Stimulated activated CD4-positive, alpha-beta T cell treated with anti-CD3 and anti-CD28 coated beads, Interleukin-12 subunit alpha, Interleukin-12 subunit beta, amount 100 ng/mL, for 4 hours (primary cell): ENCODE measurements at places on chromosomes 3 and 15.

DNA sequence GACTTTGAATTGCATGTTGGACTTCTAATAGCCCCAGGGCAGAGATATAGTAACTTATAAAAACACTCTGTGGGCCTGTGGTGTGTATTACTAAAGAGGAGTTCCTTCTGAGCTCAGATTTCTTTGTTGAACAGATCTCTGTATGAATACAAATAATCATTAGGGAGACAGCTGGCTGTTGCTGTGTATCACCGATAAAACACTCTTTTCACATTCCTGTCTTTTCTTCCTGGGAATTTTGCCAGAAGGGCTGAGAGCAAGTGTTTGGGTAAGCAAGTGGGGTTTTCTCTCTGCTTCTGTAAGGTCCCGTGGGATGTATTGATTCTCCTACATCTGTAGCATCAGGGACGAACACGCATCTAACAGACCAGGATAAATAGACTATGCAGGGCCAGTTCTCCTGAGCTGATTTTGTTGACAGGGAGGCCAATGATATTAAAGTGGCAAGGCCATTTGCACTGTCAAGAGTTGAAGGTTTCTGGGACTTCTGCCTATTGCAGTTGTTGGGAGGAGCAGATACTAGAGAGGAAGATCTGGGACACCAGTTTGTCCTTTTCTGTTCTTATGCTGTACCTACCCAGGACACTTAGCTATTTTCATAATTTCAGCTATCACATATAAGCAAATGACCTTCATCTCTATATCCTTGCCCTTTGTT is 225.9 kb upstream of the CD96 start:
- no peak for DNase-seq

DNA sequence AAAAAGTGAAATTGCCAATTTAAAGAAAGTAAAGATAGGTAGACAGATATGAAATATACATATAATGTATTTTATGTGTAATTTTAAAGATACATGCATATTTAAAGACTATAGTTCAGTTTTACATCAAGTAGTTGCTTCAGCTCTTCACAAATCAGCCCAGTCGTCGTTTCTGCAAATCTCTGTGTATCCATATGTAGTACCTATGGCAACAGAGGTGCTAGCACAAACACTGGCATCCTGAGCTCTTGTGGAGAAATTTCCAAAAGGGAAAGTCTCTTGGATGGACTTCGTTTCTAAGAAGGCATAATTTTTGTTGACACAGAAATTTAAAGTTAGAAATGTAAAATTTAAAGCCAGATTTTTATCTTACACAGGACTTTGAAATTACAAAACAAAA is 1284.7 kb downstream of the ROBO1 start:
- DNase-seq: no peak

- DNase-seq: no peak
These were observed 169.3 kb downstream of the RAB11A start for GRCh38 chr15:66038387-66039116.

GRCh38 chr3:45152307-45152706 is 6.1 kb upstream of the CDCP1 start:
- DNase-seq: no peak

DNA sequence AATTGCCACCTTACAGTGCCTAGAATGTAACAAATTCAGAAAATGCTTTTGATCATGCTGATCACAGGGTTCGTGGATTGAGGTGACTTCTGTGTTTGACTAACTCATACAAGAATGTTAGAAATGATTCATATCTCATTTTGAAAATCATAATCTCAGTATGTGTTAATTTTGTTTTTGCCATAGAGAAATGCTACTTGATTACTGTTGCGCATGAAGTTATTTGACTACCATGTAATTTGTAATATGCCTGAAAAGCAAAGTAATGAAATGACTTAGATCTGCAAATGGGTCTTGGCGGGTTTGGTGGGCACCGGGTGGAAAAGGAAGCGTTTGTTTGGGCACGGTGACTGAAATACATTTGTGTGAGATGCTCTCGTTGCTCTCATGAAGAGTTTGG is 173.6 kb upstream of the BHLHE40 start:
- DNase-seq: no peak

DNA sequence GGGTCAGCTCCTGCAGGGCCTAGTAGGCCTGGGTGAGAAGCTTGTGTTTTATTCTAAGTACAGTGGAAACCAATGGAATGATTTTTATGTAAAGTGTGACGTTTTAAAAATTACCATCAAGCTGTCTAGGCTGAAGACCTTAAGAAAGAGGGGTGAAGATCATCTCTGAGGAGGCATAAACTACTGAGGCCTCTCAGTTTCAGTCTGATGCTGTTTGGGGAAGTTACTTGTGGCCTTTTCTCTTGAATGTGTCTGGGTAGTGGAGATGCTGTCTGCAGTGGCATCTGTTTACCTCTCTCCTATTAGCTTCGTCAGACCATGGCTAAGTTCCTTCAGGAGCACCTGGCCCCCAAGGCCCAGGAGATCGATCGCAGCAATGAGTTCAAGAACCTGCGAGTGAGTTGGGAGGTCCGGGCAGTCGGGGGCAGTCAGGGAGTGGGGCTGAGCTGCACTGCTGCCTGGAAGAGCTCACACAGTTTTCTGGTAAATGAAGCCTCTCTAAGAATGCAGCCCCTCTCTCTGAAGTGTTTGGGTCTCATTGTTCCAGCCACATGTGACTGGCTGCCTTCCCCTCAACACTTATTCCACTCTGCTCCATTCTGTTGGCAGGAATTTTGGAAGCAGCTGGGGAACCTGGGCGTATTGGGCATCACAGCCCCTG is 1.9 kb downstream of the IVD start:
- no peak for DNase-seq

GRCh38 chr3:134809427-134810051 is 14.5 kb downstream of the EPHB1 start:
- DNase-seq: no peak

DNA sequence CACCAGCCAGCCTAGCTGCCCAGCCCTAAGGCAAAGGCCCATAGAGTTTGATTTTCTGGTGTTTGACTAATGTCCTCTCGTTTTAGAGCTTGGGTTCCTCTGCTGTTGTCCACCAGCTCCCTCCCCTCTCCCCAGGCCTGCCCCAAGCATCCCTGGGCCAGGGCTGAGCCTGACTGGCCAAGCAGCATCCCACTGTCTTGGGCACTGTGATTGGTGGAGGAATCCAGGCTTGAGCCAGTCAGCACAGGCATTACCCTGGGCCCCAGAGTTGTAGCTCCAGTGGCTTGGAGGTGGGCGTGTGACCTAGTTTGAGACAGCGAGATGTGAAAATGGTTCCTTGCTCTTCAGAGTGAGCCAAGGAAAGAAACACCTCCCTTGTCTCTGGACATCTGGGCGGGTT is 155.3 kb upstream of the MEF2A start:
- no peak for DNase-seq
